ENCODE measurements at places on chromosomes 11 and 22.

DNA sequence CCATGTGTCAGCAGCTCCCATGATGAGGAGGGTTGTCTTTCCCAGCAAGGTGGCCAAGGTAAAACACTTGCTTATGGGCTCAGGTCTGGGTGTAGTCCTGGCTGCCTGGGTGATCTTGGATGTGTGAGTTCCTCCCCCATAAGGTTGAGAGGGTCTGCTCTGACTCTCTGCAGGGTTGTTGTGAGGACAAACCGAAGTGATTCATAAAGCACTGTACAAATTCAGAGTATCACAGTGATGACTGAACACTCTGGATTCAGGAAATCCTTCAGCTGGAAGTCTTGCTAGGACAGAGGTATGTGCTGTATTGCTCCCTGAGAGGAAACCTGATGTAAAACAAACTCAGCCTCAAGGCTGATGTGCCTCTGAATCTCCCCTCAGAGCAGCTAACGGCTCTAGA lies 220.9 kb upstream of the PITPNB start:
- DNase-seq, result no peak

GRCh38 chr11:106156290-106156937 lies 79.0 kb downstream of the AASDHPPT start:
- peak; percentile 56 for DNase-seq

- no peak for DNase-seq
Observed at GRCh38 chr22:37036655-37037377, 14.7 kb upstream of the KCTD17 start.

GRCh38 chr11:27673979-27674663 lies 26.1 kb downstream of the BDNF start:
- no peak for DNase-seq

DNA sequence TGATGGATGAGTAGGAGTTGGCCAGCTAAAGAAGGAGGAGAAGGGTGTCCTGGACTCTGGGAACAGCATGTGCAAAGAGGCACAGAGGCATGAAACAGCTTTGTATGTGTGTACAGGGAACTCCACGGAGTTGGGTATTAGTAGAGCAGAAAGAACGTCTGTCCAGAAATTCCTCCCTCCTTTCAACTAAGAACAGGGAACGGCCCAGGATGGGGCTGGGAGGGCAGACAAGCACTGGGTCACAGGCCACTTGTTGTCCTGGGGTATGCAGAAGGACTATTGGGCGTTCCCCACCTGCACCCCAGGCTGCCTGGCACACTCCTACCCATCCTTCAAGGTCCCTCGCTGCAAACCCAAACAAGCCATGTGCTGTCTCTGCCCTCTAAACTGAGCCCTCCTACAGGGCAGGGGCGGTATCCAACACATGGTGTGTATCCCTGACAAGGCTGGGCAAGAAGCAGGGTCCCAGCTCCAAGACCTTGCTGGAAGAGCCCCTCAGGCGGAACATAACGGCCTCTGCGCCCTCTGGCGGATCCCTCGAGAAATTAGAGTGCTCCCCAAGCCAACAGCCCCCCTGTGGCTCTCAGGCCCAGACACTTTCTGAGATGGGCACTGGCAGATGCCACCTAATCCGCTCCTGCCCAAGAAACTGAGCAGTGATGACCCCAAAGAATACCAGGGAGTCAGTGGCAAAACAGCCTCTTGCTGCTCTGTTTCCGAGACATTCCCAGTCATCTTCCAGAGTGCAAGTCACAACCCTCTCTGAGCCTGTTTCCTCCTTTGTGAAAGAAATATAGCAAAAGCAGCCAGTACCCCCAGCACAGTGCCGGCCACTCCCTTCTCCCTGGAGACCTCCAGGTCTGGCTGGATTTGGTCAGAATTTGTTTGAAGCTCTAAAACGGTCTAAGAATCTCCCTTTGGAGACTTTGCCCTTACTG lies 1.6 kb upstream of the ELFN2 start:
- no peak for DNase-seq

DNA sequence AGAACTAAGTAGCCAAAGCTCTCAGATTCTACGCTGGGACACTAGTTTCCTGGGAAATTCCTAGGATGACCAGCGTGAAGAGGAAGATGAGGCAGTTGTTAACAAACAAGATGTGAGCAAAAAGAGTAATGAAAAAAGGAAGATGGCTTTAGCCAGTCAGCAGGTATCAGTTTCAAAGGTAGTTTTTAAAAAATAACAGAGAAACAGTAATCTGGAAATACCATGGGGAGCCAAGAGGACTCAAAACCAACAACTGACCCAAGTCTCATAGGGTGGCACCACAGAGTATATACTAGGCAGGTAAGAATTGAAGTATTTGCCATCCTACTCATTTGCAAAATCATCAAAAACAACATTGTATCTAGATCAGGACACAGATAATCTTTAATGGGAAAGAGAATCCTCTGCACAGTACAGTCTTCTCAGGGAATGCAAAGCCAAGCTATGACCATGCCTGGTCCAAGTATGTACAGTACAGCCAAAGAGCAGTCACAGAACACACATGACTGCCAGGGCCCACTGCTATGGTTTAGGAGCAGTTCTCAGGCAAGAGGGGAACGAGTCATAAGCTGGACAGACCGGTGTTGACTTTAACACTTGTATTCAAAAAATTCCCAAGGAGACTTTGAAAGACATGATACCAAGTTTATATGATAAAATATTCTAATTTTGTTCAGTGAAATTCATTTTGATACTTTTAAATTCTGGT lies 20.6 kb downstream of the MSANTD4 start:
- no peak for DNase-seq

DNA sequence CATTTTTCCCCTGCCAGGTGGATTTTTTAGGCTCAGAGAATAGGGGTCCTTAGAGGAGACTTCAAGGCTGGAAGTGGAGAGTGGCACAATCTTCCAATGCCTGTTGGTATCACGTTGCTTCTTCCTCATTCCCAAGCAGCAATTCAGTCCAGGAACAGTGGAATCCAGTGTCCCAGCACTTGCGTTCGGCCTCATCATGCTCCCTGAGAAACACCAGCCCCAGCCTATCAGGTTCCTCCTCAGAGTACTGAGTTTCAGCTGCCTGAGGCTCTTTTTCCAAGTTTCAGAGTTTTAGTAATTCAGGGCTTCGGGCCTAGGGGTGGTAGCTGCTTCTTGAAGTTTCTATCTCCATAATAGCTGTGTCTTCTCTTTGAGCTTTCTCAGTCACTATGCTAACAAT lies 31.9 kb upstream of the NRGN start:
- DNase-seq, result no peak

GRCh38 chr11:67611165-67611564 lies 4.4 kb downstream of the NDUFV1 start:
- DNase-seq, result no peak

GRCh38 chr11:3906166-3906565 lies 50.7 kb downstream of the STIM1 start:
- DNase-seq, result no peak

GRCh38 chr11:71080239-71081097 lies 171.9 kb downstream of the SHANK2 start:
- peak; percentile 64 for DNase-seq

- DNase-seq, result no peak
Observed at GRCh38 chr11:92659793-92660192, 309.7 kb upstream of the MTNR1B start.

DNA sequence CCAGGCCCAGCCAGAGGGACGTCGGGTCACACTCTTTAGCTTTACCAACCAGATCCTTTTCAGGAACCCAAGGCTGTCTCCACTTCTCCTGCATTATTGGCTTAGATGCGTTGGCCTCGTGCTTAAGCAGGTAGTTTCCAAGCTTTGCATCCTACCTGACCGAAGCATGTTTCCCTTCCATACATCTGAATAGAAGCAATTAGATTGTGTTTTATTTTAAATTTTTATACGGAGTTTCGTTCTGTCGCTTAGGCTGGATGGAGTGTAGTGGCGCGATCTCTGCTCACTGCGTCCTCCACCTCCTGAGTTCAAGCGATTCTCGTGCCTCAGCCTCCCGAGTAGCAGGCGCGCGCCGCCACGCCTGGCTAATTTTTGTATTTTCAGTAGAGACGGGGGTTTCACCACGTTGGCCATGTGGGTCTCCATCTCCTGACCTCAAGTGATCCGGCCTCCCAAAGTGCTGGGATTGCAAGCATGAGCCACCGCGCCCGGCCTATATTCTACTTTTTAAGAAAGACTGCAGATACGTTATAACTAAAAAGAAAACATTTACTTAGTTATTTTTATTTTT lies 677 bp downstream of the DYNC2H1 start:
- no peak for DNase-seq

- DNase-seq, result no peak
Observed at GRCh38 chr11:75406338-75406777, 7.0 kb downstream of the RPS3 start.

DNA sequence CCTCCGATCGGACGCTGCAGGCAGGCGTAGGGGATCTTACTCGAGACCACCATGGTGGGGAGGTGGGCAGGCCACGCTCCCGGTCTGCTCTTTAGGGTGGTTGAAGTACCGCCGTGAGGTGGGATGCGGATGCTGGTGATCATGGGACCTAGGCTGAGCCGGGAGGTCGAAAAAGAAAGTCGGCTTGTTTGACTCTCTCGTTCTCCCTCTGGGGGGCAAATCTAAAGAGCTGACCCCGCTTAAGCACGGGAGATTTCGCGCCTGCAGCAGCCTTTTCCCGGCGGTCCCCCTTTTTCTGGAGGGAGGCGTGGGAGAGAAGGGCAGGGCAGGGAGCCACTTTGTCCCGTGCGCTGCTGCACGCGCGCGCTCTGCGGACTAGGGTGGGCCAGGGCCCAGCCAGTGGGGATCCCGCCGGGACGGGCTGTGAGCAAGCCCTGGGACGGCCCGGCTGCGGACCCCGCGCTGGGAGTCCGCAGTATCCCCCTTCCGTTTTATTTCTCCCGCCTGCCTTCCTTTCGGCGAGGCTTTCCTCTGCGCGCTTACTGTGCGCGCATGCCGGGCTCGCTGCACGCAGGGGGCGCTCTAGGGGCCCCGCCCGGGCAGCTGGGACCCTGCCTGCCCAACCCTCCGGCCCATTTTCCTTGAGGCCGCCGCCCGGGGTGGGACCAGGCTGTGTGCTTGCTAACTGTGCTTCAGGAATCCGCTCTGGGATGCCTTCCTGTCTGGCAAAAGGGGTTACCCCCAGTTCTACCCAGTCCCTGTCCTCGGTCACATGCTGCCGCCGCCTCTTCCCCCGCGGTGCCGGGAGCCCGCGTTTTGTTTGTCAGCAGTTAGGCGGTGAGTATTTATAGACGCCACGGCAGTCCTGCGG lies 81.0 kb downstream of the PRR5L start:
- peak; percentile 47 for DNase-seq

GRCh38 chr11:69115586-69116560 lies 39.9 kb upstream of the SMIM38 start:
- no peak for DNase-seq

GRCh38 chr11:116792869-116793771 lies 1.4 kb upstream of the APOA5 start:
- DNase-seq, result no peak

GRCh38 chr11:93005239-93005638 lies 35.8 kb downstream of the MTNR1B start:
- no peak for DNase-seq
